ENCODE measurements at places on chromosomes 11 and 22. TPM values are rescaled to one million over a fixed set of nuclear protein-coding genes. Genes with fewer than 3 reads are reported as not detected.

HOATZ gene
- total RNA-seq, result not detected

GRCh38 chr11:119810478-119811232 lies 81.7 kb upstream of the NECTIN1 start:
- no peaks in the 10 kb centered on the region for H3K36me3 ChIP-seq
- no peaks in the 10 kb centered on the region for H3K27me3 ChIP-seq
- H3K4me1 ChIP-seq, result no peaks in the 10 kb centered on the region

CARD18 gene
- total RNA-seq, result not detected

GRCh38 chr11:108852701-108853100 lies 187.8 kb downstream of the DDX10 start:
- peaks cover 6% of the 10 kb centered on the region for H3K4me1 ChIP-seq
- H3K36me3 ChIP-seq, result no peaks in the 10 kb centered on the region
- no peaks in the 10 kb centered on the region for H3K27me3 ChIP-seq
- no peak overlapping the region for H3K27ac ChIP-seq
- DNase-seq, result no peak
